Caki2 (cell line): ENCODE measurements at places on chromosomes 6 and 20.

DNA sequence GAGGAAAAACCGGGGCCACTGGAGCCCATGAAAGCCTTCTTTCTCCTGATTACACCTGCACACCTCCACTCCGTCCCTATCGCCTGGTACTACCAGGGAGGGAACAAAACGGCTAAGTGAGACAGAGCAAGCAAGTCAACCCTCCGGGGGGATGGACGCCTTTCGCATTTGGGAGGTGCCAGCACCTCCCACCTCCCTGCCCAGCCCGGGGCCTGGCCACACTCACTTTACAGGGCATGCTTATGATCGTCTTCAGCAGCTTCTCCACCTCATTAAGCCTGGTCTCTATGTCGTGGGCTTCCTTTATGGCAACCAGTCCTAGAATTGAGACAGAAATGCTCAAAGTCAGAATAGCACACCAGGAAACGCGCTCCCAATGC lies 13.7 kb downstream of the PXDC1 start:
- DNase-seq, result no peak

GRCh38 chr6:8086755-8087306 lies 15.5 kb downstream of the EEF1E1 start:
- no peak for DNase-seq

- no peak for DNase-seq
These were observed 36.6 kb downstream of the ABRACL start for GRCh38 chr6:139064981-139065665.

GRCh38 chr20:38330638-38331037 lies 15.6 kb upstream of the LBP start:
- DNase-seq, result no peak

- DNase-seq, result no peak
These were observed 21.4 kb upstream of the TENT5A start for GRCh38 chr6:81773887-81774286.

- no peak for DNase-seq
These were observed 12.3 kb upstream of the FAM110A start for GRCh38 chr20:821046-821730.

- no peak for DNase-seq
These were observed 14.2 kb downstream of the MANBAL start for GRCh38 chr20:37303637-37304036.

DNA sequence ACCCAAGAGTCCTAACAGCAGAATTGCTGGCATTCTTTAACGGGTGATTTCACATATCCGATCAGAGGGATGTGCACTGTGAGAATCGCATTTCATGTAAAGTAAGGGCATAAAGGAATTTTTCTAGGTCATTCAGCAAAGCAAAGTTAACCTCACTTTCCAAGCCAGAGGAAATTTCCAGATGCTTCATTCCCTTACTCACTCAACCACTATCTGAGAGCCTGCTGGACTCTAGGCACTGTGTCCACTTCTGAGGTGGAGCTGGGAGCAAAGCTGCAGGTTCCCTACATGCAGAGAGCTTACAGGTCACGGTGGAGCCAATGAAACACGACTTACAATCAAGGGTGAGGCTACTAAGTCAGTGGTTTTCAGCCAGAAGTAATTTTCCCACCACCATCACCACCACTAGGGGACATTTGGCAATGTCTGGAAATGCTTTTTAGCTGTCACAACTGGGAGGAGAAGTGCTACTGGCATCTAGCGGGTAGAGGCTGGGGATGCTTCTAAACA lies 34.5 kb upstream of the TSHZ2 start:
- DNase-seq, result peak; percentile 60

GRCh38 chr6:21856844-21857243 lies 263.3 kb downstream of the SOX4 start:
- DNase-seq, result no peak

DNA sequence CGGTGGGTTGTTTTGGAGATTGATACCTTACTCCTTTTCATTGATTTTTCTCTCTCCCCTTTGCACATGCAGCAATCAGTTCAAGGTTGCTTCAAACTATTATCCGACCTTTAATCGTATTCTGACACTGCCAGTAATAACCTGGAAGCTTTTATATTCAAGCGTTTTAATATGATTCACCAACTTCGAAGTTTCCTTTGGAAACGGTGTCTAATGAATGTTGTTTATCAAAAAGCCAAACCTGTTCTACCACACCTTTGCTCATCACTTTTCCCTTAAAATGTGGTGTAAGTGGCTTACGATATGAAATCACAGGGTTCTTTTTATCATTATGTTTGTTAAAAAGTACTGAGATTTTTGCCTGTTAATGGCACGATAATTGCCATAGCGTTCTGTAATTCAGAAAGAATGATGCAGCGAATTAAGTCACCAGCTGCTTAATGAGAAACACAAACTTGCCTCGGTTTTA lies 660 bp downstream of the STXBP5 start:
- peak; percentile 39 for DNase-seq

GRCh38 chr20:58553841-58554240 lies 38.6 kb upstream of the APCDD1L start:
- DNase-seq, result no peak

DNA sequence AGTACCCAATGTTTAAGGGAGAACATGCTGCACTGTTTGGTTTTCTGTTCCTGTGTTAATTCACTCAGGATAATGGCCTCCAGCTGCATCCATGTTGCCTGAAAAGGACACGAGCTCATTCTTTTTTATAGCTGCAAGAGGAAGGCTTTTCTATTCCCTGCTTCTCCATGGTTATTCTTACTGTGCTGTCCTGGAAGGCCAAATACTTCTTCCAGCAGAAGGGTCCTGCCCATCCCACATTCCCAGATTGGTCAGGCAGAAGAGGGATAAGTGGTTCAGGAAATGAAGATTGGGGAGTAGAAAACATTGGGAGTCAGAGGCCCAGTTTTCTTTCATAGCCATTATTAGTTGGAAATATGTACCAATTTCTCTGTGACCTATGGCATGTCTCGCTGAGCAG lies 122.4 kb downstream of the TCP11 start:
- no peak for DNase-seq

DNA sequence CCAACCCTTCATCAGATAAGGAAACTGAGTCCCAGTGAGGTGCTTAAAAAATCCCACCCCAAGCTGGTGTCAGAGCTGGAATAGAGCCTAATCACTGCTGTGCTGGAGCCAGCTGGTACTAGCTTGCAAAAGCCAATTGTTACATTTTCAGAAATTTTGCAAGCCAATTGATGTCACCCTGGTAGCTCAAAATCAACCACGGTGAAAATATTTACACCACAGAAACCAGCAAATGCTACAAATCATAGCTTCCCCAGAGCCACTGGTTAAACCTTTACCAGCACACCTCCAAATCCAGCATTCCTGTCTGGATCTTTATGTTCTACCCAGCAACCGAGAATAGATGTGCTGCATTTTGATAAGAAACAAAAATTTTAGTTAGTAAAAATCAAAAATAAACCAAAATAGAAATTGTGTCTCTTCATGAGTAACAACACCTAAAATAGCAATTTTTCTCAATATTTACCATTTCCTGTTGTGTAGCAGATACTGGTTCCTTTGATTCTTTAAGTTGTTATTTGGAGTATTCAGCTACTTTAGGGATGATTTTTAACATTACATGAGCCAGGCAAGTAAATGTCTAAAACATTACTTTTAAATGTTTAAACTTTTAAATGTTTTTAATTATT lies 7.2 kb upstream of the LCA5 start:
- peak; percentile 42 for DNase-seq

DNA sequence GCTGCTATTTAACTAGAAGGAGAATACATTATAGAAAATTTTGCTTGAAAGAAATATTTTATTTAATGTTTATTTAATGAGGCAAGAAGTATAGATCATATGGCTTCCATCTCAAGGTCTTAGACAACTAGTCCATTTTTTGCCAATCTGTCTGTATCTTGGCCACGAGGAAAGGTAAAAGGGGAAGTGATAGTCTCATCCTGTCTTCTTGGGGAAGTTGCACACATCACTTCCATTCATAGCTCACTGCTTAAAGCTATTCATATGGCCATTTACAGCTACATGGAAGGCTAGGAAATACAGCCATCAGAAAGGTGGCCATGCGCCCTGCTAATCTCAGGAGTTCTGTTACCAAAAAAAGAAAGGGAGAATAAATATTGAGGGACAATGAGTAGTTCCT lies 50.8 kb downstream of the METTL24 start:
- no peak for DNase-seq

- no peak for DNase-seq
These were observed 2.1 kb downstream of the ZC3H12D start for GRCh38 chr6:149482545-149483333.

- DNase-seq, result no peak
These were observed 515.0 kb downstream of the CDH26 start for GRCh38 chr20:60473211-60473610.

DNA sequence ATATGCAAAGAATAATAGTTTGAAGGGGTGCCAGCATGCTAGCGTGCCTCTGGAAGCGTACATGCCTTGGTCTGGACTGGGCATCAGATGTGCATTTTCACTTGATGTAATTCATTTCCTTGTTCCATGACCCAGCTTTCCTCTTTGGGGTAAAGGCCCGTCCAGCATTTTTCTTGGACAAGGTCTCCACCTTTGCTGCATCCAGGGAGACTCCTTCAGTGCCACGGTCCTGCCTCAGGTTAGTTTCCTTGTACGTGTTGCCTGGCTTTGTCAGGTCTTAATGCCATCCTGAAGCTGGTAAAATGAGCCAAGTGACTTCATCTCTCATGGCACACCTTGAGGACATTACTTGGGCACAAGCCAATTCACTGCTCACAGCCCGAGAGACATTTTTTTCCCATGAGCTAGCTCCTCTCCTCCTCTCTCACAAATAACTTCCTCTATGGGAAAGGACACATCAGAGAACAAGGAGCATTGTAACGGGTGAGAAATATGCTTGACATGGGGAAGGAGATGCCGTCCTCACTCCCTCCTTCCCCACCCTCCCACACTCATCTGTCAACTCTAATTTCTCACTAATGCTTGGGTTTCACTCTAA lies 23.9 kb downstream of the EDN1 start:
- peak; percentile 77 for DNase-seq

- DNase-seq, result no peak
These were observed 28.8 kb upstream of the HMGA1 start for GRCh38 chr6:34207695-34208443.

GRCh38 chr6:148325316-148326068 lies 17.1 kb upstream of the SASH1 start:
- no peak for DNase-seq

DNA sequence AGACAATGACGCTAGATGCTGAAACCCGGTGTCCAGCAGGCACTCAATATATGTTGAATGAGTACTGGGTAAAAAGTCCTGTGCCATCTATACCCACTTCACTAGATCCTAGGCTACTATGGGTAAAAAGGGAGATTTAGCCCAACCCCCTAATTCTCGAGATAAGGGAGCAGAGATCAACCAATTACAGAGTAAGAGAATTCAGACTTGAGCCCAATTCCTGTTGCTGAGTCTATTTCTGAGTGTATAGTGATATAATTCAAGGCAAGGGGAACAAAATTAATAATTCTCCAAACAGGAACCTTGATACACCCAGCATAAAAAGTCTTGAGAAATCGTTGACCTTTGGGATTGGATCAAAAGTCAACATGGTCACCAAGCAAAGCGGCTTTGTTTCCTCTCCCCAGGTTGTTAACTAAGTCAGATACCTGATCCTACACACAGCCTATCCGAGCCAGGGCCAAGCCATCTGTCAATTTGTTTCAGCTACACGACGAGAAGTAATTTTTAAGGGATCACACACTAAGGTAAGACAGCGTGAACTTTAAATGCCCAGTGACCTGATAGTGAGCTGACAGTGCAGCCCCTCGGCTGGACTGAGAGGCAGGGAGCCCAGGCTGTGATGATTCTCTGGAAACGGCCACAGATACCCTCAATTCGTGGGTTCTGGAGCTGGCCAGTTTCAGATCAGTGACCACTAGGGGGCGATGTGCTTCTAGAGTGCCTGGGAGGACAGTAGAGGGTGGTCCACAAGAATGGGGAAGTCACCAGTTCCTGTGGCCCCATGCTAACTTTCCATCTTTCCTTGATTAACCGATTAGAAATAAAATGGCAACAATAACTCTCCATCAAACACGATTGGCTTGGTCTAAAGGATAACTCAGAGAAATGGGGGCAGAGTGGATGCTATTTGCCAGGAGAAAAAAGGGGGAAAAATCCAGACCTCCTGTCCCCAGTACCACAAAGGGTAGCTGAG lies 46.2 kb downstream of the SLC22A23 start:
- peak; percentile 46 for DNase-seq

- no peak for DNase-seq
These were observed 15.3 kb downstream of the TJAP1 start for GRCh38 chr6:43492673-43493072.

DNA sequence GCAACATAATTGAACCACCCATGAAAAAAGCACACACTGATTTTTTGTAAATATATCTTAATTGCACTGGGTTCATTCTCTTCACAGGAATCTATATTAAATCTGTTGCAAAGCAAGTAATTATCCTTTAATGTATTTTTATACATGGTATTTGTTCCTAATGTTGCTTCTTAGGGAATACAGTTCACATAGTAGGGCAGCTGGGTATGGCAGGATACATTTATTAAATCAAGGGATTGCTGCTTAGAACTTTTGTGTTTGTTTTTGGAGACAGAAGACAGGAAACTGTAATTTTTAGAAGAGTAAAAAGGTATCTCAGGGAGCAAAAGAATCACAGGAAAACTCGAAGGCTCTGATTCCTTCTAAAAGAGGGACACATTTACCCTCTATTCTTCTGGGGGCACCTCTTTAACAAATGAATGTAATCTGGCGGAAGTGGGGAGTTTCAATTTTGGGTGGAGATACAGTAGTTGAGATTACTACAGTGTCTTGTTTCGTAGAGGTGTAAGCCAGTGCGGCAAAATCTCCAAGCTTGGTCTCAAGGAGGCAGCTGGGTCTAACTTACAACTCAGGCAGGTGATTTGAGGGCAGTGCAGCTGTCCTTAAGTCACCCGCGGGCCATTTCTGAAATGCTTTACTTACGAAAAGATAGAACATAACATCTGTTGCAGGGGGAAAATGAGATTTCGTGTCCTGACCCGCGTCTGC lies 812 bp upstream of the SMIM13 start:
- DNase-seq, result no peak

GRCh38 chr6:106165885-106166485 lies 79.8 kb downstream of the PRDM1 start:
- peak; percentile 29 for DNase-seq

- no peak for DNase-seq
These were observed 2.8 kb upstream of the TOMM6 start for GRCh38 chr6:41784581-41785171.

DNA sequence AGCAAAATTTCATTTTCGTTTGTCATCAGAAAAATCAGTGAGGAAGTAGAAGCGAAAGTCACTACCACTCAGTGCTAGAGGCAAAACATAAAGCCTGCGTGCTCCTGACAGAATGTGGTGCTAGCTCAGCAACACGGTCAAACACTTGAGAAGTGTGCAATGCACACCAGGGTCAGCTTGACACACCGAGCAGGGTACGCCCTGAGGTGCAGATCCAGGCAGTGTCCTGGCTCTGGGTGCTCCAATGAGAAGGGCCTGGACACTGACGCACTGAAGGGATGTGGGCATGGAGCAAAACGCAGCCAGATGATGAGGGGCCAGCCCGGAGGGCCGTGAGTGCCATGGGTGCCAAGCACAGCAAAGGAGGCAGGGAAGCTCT lies 5.9 kb downstream of the RNASET2 start:
- no peak for DNase-seq

GRCh38 chr6:111761783-111762312 lies 111.4 kb downstream of the FYN start:
- DNase-seq, result no peak
